Stimulated activated CD8-positive, alpha-beta memory T cell treated with anti-CD3 and anti-CD28 coated beads, Interleukin-4, amount 100 ng/mL, for 4 hours (primary cell): ENCODE measurements at places on chromosomes 1 and 21.

DNA sequence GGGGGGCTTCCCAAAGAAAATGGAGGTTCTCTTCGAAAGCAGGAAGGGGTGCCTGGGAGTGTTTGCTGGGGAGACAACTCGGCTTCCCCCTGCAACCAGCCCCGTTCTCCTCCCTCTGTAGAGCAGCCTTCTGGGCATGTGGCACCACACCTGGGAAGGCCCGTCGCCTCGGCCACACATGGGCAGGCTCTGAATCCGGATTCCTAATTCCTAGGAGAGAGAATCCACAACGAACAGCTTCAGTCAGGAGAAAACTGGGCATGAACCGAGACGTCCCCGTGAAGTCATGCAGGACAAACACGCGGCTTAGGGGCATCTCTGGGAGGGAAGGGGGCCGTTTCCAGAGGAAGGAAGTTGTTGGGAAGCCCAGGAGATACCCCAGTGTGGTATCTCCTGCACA lies 224.5 kb downstream of the KAZN start:
- DNase-seq: no peak

DNA sequence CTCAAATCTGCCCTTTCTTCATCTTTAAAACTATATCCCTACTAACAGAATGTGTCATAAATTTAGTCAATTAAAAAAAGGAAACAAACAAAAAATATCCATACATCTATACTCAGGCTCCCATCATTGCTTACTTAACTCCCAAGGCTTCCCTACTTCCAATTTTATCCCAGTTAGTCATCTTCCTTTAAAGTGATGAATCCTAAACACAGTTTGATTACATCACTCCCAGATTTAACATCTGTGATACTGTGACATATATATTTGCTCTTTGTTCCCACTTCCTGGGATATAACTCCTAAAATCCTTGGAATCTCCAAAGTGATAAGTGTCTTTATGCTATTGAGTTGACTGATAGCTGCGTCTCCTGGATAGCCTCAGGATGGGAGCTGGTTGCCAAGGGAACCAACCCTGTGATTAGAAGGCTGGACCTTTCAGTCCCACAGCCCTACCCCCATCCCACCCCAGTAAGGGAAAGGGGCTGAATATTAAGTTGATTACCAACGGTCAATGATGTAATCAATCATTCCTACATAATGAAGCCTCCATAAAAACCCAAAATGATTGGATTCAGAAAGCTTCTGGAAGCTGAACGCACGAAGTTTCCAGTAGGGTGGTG lies 21.6 kb downstream of the GLMN start:
- no peak for DNase-seq

- DNase-seq: no peak
Observed at GRCh38 chr21:23977971-23978370, 1629.3 kb downstream of the MRPL39 start.

DNA sequence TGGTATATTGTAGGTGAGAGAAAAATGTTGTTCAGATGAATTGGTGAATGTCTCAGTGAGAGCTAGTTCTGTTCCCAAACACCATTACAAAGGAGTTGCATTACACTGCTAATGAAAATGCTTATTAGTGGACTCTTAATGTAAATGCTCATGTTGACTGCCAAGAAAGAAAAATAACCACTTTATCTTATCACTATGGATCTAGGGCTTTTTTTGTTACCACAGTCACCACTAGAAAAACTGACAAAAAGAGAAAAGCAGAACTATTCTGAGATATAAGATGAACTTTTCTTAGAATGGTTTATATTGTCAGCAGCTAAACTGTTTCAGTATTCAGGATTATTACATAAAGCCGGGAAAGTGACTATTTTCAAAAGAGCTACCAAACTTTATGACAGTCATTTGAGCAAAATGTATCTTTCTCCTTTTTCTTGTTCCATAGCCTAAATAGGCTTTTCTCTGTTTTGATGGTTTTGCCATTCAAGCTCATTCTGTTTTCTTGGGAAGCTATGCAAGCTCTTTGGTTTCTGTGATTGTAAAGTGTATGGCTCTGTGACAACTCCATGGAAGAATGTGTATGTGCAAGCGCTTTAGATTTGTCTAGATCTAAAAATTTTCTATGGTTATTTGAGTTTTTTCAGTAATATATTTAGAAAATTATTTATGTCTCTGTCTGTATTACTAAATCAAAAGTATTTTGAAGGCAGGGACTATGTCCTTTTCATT lies 64.2 kb upstream of the DPH5 start:
- no peak for DNase-seq

DNA sequence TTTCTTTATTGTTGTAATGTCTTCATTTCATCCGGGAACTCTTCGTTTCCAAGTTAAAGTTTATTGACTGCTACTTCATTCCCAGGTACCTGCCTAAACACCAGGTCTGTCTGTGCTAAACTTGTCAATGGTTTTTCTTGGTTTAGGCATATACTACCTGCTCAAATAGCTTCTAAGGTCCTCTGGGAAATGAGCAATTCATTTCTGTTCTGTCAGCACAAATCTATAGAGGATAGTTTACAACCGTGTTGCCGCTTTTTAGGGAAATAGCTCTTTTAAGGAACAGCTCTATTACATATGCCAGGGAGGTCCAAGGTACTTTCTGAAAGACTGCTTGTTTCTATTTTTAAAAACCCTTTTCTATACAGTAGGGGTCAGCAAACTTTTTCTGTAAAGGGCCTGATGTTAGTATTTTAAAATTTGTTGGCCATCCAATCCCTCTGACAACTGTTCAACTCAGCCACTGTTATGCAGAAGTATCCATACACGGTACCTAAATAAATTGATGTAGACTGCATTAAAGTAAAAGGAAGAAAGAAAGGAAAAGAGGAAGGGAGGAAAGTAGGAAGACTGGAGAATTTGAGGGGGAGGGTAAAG lies 222.7 kb upstream of the PTBP2 start:
- DNase-seq: no peak

DNA sequence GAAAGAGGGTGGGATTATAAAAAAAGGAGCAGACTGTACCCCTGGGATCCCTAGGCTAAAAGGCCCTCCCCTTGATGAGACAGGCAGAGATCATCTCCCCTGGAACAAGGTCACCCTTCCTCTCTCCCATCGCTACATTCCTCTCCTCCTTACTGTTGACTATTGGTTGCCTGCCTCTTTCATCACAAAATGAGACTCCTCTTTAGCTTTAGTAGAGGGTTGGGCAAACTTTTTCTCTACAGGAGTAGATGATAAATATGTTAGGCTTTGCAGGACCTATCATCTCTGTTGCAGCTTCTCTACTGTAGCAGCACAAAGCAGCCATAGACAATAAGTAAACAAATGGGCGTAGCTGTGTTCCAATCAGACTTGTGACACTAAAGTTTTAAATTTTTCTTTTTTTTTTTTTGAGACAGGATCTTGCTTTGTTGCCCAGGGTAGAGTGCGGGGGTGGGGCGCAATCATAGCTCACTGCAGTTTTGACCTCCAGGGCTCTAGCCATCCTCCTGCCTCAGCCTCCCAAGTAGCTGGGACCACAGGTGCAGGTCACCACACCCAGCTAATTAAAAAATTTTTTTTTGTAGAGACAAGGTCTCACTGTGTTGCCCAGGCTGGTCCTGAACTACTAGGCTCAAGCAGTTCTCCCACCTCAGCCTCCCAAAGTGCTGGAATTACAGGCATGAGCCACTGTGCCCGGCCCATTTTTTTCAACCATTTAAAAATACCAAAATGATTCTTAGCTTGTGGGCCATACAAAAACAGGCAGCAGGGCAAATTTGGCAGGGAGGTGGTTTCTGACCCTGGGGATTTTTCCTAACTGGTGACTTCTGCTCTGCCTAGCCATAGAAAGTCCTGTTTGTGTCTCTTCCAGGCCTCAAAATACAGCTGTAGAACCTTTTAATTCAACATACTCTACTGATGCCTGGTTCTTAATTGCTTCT lies 15.1 kb downstream of the MCL1 start:
- DNase-seq: no peak

GRCh38 chr1:7529917-7530316 lies 241.2 kb upstream of the VAMP3 start:
- no peak for DNase-seq
